ENCODE measurements at places on chromosomes 2 and 18. TPM values are rescaled to one million over a fixed set of nuclear protein-coding genes. Genes with fewer than 3 reads are reported as not detected.

DNA sequence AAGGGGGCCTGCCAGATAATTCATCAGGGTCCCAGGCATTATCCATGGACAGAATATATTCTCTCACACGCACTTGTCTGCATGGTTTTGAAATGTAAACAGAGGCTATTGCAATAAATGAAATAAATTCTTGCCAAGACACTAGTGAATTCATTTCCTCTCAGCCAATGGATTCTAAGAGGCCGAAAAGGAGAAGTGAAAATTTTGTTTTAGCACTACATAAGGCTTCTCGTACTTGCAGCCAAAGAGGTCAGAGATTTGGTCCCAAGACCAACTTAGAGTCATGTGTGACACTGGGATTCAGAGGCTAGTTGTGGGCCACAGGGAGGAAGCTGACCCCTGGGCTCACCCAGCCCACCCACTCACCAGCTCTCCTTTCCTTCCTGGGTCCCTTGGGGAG lies 184.1 kb upstream of the GLI2 start:
- no peaks in the 10 kb centered on the region for H3K36me3 ChIP-seq
- no peak overlapping the region for H3K27ac ChIP-seq
- no peaks in the 10 kb centered on the region for H3K27me3 ChIP-seq
- DNase-seq, result no peak

- H3K4me3 ChIP-seq, result no peak overlapping the region
- no peak for DNase-seq
- H3K27me3 ChIP-seq, result no peaks in the 10 kb centered on the region
- H3K27ac ChIP-seq, result no peak overlapping the region
- no peaks in the 10 kb centered on the region for H3K36me3 ChIP-seq
Observed at GRCh38 chr2:82511894-82512293, 1947.2 kb downstream of the SUCLG1 start.

GRCh38 chr2:119086327-119086726 lies 72.2 kb downstream of the C1QL2 start:
- H3K4me3 ChIP-seq, result no peak overlapping the region
- H3K27me3 ChIP-seq, result no peaks in the 10 kb centered on the region
- no peaks in the 10 kb centered on the region for H3K4me1 ChIP-seq
- no peak overlapping the region for H3K27ac ChIP-seq
- no peak for DNase-seq

The CCDC121 gene
- 0.61 TPM for total RNA-seq

The RNU2-63P gene
- total RNA-seq, result 14.5 TPM

All from naive thymus-derived CD4-positive, alpha-beta T cell (primary cell).